M059J (cell line): ENCODE measurements at places on chromosomes 16 and 17. TPM values are rescaled to one million over a fixed set of nuclear protein-coding genes. Genes with fewer than 3 reads are reported as not detected.

HBA1 gene
- not detected in 2 replicates for total RNA-seq

KIF2B gene
- not detected in 2 replicates for total RNA-seq

LDHD gene
- 0.42 TPM in 2 replicates for total RNA-seq

CD300E gene
- total RNA-seq: not detected in 2 replicates

RAMP2 gene
- 0.49 and 1.0 TPM in 2 replicates for total RNA-seq

B4GALNT2 gene
- not detected in 2 replicates for total RNA-seq

EFCAB5 gene
- 0.22 and 1.7 TPM in 2 replicates for total RNA-seq

SNX20 gene
- not detected in 2 replicates for total RNA-seq

PDE6G gene
- 0.94 TPM in 1 of 2 replicates, not detected in the other for total RNA-seq

AKTIP gene
- 22.4 and 35.6 TPM in 2 replicates for total RNA-seq

TRIM16 gene
- total RNA-seq: 39.0 and 44.3 TPM in 2 replicates

STX1B gene
- total RNA-seq: 0.20 and 0.37 TPM in 2 replicates

SCN4A gene
- total RNA-seq: not detected in 2 replicates

CA4 gene
- 0.42 TPM in 1 of 2 replicates, not detected in the other for total RNA-seq

CFDP1 gene
- 91.3 and 111 TPM in 2 replicates for total RNA-seq

SIAH1 gene
- 27.0 and 28.8 TPM in 2 replicates for total RNA-seq

GPATCH8 gene
- total RNA-seq: 9.2 and 17.1 TPM in 2 replicates

AP2B1 gene
- total RNA-seq: 48.5 and 75.5 TPM in 2 replicates

NDUFAF8 gene
- total RNA-seq: 20.1 and 20.6 TPM in 2 replicates

ABCA9 gene
- total RNA-seq: not detected in 2 replicates

CACNA1H gene
- total RNA-seq: 0.02 TPM in 1 of 2 replicates, not detected in the other

ZNF469 gene
- 0.32 and 0.37 TPM in 2 replicates for total RNA-seq

NPIPA8 gene
- total RNA-seq: 7.4 and 17.5 TPM in 2 replicates

CBLN1 gene
- not detected in 2 replicates for total RNA-seq

MRC2 gene
- 87.3 and 144 TPM in 2 replicates for total RNA-seq

ZG16 gene
- not detected in 2 replicates for total RNA-seq

TBC1D26 gene
- total RNA-seq: not detected in 2 replicates

PLXDC1 gene
- total RNA-seq: 0.81 and 1.2 TPM in 2 replicates

SYT17 gene
- 0.39 and 0.81 TPM in 2 replicates for total RNA-seq

PMFBP1 gene
- total RNA-seq: 0.30 and 1.0 TPM in 2 replicates

NPTX1 gene
- 0.79 and 2.0 TPM in 2 replicates for total RNA-seq

SYNGR3 gene
- total RNA-seq: 3.4 and 7.1 TPM in 2 replicates

TEX14 gene
- not detected in 2 replicates for total RNA-seq

SPAG5 gene
- 52.9 and 104 TPM in 2 replicates for total RNA-seq

DYNC1LI2 gene
- 79.5 and 92.4 TPM in 2 replicates for total RNA-seq

KRT222 gene
- total RNA-seq: 0.07 TPM in 1 of 2 replicates, not detected in the other

AURKB gene
- total RNA-seq: 78.7 and 123 TPM in 2 replicates

SLC12A3 gene
- not detected in 2 replicates for total RNA-seq

TNP2 gene
- not detected in 2 replicates for total RNA-seq

CBX1 gene
- 89.1 and 122 TPM in 2 replicates for total RNA-seq

TSC2 gene
- total RNA-seq: 29.7 and 31.2 TPM in 2 replicates

CD19 gene
- not detected in 2 replicates for total RNA-seq

TSR3 gene
- 54.2 and 101 TPM in 2 replicates for total RNA-seq

GDPD3 gene
- 0.52 and 1.8 TPM in 2 replicates for total RNA-seq

SCARF1 gene
- total RNA-seq: 0.47 TPM in 1 of 2 replicates, not detected in the other

AFMID gene
- 9.7 and 13.3 TPM in 2 replicates for total RNA-seq

USH1G gene
- not detected in 2 replicates for total RNA-seq

TP53TG3B gene
- total RNA-seq: not detected in 2 replicates

ZPBP2 gene
- total RNA-seq: not detected in 2 replicates

TMC7 gene
- 0.20 and 0.71 TPM in 2 replicates for total RNA-seq

TBC1D3K gene
- not detected in 2 replicates for total RNA-seq

HS3ST3B1 gene
- total RNA-seq: 3.3 and 8.2 TPM in 2 replicates

RASL10B gene
- 0.71 and 0.89 TPM in 2 replicates for total RNA-seq

KLHL10 gene
- not detected in 2 replicates for total RNA-seq

ACE gene
- 1.3 and 2.1 TPM in 2 replicates for total RNA-seq

PDK2 gene
- 27.2 and 38.2 TPM in 2 replicates for total RNA-seq

FGF11 gene
- 3.7 and 5.0 TPM in 2 replicates for total RNA-seq
